ENCODE measurements at places on chromosomes 2 and 18. TPM values are rescaled to one million over a fixed set of nuclear protein-coding genes. Genes with fewer than 3 reads are reported as not detected.

TYMS gene
- 54.5 TPM for total RNA-seq

MGAT4A gene
- 33.1 TPM for total RNA-seq

GRCh38 chr2:101328474-101329007 lies 20.0 kb upstream of the RNF149 start:
- no peak for DNase-seq

- no peak for DNase-seq
Measured at GRCh38 chr2:9918275-9918674, 33.2 kb upstream of the GRHL1 start.

DNA sequence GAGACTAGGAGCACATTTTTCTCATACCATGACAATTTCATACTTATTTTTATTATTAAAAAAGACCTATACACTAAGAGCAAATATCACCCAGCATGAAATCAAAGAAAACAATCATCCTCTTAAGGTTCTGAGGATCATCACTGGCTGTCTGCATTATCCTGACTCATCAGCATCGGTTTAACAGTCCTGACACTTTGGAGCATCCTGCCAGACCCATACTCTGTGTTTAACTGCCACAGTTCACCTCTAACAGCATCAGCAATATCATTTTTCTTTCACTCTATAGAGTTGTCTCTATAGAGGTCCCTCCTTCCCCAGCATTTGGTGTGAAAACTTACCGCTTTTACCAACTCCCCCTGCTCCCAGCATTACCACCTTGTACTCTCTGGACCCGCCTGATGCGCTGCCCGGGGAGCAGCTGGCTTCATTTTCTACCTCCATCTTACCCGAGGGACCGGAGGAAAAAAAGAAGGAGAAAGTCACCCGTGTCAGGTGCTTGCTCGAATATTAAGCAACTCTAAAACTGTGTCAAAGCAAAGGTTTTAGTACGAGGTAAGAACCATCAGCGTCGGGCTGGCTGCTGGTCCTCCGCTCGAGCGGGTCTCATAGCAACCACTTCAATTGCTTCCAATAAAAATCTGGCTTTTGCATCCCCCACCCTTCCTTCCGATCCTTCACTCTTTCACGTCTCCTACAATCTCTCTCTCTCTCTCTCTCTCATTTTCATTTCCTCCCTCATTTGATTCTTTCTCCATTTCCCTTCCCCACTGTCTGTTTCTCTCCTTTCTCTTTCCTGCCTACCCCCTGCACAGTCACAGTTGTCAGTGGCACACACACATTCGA lies at the start of gene RIT2:
Gene RIT2, minus strand, starts transcription at position 610 of the 846 bp plus-strand sequence.
- no peak for DNase-seq

- DNase-seq, result no peak
Measured at GRCh38 chr2:77939801-77940200, 417.6 kb upstream of the LRRTM4 start.

- DNase-seq, result no peak
Measured at GRCh38 chr2:84486441-84487115, 27.5 kb upstream of the SUCLG1 start.

All from activated T-cell treated with anti-CD3 and anti-CD28 coated beads, Interleukin-2, amount 50 U/mL, for 4 hours (primary cell).